GM04503 (cell line): ENCODE measurements at places on chromosomes 2 and 18.
A peak's percentile ranks its signal among the peaks of the same experiment; 100 is the strongest.

DNA sequence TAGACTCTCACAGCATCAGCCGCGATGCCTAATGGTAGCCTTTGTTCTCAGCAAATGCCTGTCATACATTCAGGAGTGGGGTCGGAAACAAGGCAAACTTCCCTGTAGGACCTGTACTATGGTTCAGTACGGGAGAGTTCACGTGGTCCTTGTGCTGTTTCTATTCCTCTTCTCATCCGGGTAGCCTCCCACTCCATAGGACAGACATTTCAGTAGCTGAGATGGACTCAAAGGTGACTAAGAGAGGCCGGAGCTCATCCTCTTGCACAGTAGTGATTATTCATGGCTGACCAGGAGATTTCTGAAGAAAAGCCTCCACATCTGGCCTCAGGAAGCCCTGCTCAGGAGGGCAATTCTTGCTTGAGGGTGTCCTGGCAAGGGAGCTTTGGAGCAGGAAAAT, 117.8 kb upstream of the SPRED2 start:
- DNase-seq = no peak

- DNase-seq = no peak
These were observed 81.1 kb downstream of the ZNF804A start for GRCh38 chr2:184679219-184680018.

GRCh38 chr18:9546468-9546867, 67.9 kb downstream of the PPP4R1 start:
- DNase-seq = no peak

DNA sequence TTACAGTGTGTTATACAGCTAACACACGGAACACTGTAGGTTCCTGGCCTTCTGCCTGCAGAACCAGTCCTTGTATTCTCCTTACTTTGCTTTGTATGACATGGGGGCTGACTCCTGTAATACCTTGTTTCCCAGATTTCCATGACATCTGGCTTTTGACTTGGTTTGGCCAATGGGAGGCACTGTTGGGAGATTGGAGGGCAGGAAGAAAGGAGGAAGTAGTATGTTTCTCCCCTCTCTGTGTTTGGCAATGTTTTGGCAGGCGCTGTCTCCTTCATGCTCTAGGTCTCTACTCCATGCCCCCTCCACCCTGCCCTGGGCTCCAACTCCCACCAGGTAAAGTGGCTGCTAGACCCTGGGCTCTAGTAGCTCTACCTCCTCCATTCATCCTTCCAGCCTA, 331.1 kb upstream of the SLC14A2 start:
- DNase-seq = no peak

GRCh38 chr2:62654876-62655359, 50.6 kb upstream of the EHBP1 start:
- no peak for DNase-seq

DNA sequence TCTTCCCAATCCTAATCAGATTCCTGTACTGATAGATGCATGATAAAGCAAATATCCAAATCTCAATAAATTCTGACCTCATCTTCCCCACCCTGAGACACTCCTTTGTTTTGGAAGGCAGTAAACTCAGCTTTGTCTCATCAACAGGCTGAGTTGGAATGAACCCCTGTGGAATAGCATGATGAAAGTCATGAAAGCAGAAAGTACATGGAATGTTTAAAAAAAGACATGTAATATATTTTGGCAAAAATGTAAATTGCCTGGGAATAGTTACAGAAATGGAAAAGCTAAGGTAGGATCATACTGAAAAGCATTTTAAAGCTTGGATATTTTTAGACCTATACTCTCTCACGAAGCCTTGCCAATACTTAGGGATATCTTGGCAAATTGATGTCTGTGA, 468.7 kb upstream of the CDH7 start:
- DNase-seq = no peak

DNA sequence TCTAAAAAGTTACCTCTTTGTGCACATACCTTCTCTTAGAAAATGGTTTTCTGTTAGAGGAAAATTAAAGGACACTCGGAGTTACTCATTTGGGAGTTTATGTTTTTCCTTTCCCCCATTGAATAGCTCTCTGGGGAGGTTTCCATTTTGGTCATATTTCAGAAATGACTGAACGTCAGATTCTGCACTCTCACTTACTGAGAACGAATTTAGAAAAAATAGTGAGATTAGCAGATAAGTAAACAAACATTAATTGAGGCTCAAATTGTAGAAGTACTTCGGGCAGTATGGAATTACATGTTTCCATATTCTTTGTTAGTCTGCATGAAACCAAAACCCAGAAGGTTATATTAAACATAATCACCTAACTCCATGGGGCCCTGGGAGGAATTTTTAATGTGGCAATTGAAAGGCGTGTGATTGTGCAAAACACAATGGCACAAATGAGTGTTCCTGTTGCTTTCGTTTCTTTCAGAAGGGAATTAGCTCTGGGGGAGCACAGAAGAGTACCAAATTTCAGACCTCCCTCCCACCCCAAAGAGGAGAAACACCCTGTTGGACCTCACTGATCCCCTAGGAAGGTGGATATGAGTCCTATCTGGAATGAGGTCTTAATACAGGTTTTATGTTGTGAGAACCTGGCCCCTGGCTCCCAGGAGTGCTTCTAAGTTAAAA, 212.3 kb downstream of the BCL2 start:
- DNase-seq = no peak

DNA sequence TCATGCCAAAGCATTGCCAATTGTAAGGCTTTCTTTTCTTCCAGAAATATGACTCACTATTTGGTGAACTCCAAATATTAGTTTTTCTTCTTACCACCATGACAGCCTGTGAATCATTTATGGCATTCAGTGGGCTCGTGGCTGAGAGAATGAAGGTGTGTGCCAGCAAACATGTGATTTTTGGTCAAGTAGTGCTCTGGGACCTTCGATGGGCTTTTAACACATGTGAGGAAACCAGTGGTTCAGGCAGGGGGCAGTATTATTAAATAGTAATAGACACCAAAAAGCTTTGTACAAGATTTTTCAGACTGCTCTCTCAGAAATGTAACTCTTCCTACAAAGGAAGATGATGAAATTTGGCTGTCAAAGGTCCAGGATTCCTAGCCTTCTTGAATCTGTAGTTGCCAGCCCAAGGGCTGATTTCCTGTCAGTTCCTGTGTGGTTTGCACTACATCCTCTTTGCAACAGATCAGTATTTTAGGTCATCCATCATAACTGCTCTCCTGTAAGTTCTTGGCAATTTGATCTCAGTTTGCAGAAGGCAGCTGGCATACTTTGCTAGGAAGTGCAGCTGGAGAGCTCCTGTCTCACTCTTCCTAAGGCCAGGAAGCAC, 64.3 kb downstream of the BABAM2 start:
- DNase-seq = peak; percentile 94

- no peak for DNase-seq
These were observed 68.7 kb upstream of the XDH start for GRCh38 chr2:31483246-31483645.

- no peak for DNase-seq
These were observed 122.1 kb downstream of the MGAT5 start for GRCh38 chr2:134375935-134376334.

DNA sequence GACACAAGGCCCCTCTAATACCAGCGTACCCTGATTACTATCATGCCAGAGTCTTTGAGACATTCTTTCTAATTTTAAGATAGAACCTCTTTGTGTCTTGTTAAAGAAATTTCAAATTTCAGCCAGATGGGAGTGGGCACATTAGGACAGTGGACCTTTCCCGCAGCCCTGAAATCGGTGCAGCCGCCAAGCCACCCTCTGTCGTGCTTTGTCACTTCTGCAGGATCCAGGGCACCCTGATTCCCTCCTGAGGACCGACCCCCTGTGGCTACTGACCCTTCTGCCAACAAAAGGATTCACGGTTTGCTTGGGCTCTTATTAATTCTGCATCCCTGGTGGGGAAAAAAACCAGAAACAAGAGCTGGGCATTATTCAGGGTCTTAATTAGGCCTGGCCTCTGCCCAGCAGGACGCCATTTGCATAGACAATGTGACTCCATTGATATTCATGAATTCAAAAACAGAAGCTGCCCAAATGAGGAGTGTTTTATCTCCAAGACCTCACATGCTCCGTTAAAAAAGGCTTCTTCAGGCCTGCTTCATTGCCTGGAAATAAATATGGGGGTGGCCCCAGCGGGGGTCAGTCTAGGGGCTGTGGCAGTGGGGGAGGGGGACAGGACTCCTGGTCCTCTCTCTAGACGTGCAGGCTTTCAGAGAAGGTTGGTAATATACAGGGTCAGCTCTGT, 116.9 kb downstream of the ALPK2 start:
- DNase-seq = no peak

DNA sequence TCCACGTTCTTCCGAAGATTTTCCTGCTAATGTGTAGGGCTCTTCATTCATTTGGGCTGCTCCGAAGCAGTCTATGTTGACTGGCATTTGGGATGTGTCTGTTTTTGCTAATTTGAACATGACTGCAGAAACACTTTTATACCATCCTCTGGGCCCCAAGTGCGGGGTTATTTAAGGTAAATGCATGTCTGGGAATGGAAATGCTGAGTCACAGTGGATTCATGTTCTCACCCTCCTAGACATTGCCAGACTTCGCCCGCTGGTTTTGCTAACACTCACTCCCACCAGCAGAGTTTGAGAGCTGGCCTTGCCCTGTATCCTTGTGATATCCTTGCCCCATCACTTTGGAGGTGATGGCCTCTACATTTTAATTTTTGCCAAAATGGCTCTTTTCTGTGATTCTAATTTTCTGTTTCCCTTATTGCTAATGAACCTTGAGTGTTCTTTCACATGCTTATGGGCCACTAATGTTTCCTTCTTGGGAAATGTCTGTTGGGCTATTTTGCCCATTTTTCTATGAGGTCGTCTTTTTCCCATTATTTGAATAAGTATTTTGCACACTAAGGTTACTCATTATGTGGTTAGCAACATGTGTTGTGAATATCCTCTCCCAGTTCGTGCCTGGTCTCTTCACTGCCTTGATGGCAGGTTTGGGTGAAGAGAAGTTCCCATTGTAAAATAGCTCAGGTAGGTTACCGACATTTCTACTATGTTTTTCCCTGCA, 204.1 kb downstream of the GLI2 start:
- no peak for DNase-seq

- no peak for DNase-seq
These were observed 2.0 kb downstream of the GPC1 start for GRCh38 chr2:240437551-240437860.

DNA sequence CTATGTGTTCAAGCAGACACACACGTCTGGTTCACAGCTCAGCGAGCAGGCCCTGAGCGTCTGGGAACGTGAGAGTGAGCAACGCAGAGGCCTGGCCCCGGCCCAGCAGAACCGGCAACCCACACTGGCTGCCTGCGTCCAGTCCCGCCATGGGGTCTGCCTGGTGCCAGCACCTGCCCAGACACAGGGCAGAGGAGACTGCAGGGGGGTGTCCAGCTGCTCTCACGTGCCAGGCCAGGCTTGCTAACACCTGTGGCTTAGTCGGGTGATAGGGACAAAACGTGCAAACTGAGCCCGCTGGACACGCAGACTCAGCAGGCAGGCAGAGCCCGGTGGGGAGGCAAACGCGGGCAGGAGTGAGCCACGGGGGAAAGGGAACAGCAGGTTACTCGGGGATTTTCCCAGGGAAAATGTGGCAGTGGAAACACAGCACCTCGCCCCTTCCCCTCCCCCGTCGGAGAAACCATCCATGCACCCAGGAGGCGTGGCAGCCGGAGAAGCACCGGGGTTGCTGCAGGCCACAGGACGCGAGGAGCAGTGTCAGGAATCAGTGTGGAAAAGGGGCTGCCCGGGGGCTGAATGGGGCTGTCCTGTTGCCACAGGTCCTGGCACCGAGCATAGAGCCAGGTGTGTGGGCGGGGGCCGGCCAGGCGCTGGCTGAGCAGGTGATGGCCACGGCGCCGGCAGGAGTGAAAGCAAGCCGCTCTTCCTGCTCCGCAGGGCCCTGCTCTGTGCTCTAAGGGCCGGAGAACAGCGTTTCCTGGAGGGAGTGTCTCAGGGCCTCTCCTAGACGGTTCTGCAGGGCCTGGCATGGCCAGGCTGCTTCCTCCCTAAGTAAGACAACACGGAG, 154.7 kb downstream of the HDAC4 start:
- DNase-seq = no peak

- DNase-seq = no peak
These were observed 31.5 kb downstream of the CABYR start for GRCh38 chr18:24170360-24170759.

GRCh38 chr18:29160170-29160569, 983.2 kb upstream of the CDH2 start:
- no peak for DNase-seq

GRCh38 chr2:37325625-37326071, 1.0 kb upstream of the PRKD3 start:
- no peak for DNase-seq

GRCh38 chr2:5664278-5664681, 27.9 kb upstream of the SOX11 start:
- no peak for DNase-seq

- no peak for DNase-seq
These were observed 14.9 kb downstream of the MRPS9 start for GRCh38 chr2:105052773-105053172.

DNA sequence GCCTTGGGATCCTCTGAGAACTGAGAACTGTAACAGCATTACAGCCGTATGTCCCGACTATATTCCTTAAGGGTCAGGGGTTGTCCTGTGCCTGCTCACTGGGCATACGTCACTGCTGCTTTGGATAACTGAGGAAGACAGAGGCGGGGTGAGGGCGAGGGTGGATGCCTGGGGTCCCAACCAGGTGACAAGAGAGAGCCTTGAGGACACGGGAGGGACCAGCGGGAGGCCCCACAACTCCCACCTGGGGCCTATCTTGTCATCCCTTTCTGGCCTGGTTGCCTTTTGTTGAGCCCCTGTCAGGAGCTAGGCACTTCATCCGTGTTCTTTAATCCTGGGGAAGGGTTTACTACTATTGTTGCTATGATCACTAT, 28.8 kb downstream of the INPP5D start:
- DNase-seq = no peak

DNA sequence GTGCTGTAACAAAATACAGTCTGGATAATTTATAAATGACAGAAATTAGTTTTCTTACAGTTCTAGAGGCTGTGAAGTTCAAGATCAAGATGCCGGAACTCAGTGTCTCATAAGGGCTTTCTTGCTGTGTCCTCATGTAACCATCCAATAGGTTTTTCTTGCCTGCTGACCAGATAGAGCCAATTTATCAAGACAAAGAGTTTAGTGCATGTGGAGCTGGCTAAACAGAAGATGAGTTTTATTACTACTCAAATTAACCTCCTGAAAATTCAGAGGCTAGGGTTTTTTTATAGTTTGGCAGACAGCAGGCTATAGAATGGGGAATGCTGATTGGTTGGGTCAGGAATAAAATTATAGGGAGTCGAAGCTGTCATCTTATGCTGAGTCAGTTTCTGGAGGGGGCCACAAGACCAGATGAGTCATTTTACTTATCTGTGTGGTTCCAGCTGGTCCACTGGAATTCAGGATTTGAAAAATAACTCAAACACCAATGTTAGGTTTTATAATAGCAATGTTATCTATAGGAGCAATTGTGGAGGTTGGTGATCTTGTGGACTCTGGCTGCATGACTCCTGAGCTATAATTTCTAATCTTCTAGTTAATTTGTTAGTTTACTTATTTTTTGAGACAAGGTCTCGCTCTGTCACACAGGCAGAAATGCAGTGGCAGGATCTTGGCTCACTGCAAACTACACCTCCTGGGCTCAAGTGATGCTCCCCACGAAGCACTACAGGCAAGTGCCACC, 3.2 kb upstream of the PDK1 start:
- DNase-seq = peak; percentile 27

- DNase-seq = no peak
These were observed 217.7 kb downstream of the SOCS6 start for GRCh38 chr18:70506511-70506910.

- no peak for DNase-seq
These were observed 142.9 kb upstream of the ZSWIM2 start for GRCh38 chr2:186991766-186992417.

- DNase-seq = no peak
These were observed 3.0 kb downstream of the ZDBF2 start for GRCh38 chr2:206277503-206277902.
